ENCODE measurements at places on chromosomes 12 and 14.

GRCh38 chr12:124856132-124856841 lies 7.4 kb downstream of the SCARB1 start:
- no peak for DNase-seq

GRCh38 chr12:115227137-115227615 lies 543.2 kb upstream of the TBX3 start:
- no peak for DNase-seq

- no peak for DNase-seq
These were observed 269.5 kb downstream of the FBXL14 start for GRCh38 chr12:1324910-1325309.

- DNase-seq: no peak
These were observed 574.1 kb downstream of the PRKD1 start for GRCh38 chr14:29353513-29353912.

GRCh38 chr12:95460105-95460504 lies 13.8 kb upstream of the METAP2 start:
- DNase-seq: no peak

- DNase-seq: no peak
These were observed 15.9 kb downstream of the HEBP1 start for GRCh38 chr12:12984149-12984548.

- DNase-seq: no peak
These were observed 881 bp downstream of the HSD17B6 start for GRCh38 chr12:56763753-56764657.

DNA sequence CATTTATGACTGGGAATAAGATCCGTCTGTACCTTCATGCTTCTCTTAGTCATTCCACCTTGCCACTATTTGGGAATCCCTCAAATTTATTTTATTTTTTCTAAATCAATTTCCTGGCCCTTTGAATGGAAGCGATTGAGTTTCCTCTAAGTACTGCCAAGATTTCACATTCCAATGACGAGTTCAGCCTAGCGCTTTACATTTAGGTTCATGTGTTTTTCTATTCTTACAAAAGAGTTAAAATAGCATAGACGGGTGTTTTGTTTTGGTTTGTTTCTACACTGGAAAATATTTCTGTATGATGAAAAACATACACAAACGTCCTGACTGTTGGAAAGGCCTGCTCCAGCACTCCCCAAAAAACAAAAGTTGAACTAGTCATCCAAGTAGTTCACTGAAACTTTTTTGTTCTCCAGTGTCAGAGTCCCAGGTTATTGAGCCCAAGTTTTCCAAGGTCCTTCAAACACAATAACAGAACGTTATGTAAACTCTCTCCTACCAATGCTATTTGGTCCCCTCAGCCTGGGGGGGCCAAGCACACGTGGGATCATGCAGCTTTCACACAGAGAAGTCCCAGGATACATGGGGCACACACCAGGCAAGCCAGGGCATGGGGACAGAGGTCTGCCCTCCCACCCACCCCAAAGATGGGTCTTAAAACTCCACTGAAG lies 74.8 kb upstream of the FOXN3 start:
- no peak for DNase-seq

- no peak for DNase-seq
These were observed 44.5 kb downstream of the ACACB start for GRCh38 chr12:109160873-109161272.

GRCh38 chr12:18139989-18140596 lies 50.1 kb upstream of the RERGL start:
- DNase-seq: no peak

DNA sequence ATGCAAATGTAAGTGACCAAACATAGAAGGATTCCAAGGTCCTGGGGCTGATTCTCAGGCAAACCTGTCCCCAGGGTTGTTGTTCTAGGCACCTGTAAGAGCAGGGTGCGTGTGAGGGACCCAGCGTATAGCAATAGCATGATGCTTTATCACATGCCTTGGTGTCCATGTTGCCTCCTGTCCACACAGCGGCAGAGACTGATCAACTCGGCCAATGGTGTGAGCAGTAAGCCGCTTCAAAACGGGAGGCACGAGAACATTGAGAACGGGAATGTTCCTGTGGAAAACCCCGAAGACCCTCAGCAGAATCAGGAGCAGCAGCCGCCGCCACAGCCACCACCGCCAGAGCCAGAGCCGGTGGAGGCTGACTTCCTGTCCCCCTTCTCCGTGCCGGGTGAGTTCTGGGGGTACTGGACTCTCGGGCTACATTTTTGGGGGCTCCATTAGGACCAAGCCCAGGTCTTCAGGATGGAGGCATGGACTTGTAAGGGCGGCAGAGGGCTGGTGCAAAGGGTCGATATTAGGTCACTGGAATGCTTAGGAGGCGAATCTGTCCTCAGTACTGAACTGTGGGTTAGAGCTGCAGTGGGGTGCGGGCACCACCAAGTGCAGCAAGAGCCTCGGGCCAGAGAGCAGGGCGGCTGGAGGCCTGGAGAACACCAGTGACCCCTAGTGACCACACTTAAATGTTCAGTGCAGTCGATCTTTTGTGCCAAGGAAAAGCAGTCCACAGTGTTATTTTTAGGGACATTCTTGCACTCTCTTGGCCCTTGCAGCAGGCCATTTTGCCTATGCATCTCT lies 57.2 kb upstream of the RIN3 start:
- no peak for DNase-seq

Measured in activated CD4-positive, alpha-beta T cell treated with anti-CD3 and anti-CD28 coated beads, Interleukin-2, amount 50 U/mL, for 48 hours (primary cell).